ENCODE measurements at places on chromosomes 5 and 9.

GRCh38 chr5:157603333-157604190, 28.0 kb upstream of the ADAM19 start:
- peak; percentile 49 for DNase-seq

GRCh38 chr5:154791535-154791934, 36.4 kb downstream of the LARP1 start:
- no peak for DNase-seq

- DNase-seq = no peak
Measured at GRCh38 chr9:16516891-16517290, 353.6 kb downstream of the BNC2 start.

DNA sequence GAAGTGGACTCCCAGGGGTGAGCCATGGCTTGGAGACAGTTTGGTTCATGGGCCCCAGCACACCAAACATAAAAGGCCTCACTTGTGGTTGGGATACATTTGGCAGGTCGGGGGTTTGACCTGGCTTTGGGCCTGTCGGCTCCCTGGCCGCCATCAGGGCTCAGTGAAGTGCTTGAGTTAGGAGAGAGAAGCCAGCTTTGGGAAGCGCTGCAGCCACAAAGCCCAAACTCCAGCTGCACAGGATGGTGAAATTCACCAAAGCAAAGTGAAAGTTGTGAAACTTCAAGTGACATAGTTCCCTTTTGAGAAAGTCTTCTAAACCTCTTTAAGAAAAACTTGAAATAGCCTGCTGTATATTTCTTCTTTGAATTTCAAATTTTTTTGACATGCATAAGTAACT, 27.5 kb downstream of the SLC46A2 start:
- no peak for DNase-seq

DNA sequence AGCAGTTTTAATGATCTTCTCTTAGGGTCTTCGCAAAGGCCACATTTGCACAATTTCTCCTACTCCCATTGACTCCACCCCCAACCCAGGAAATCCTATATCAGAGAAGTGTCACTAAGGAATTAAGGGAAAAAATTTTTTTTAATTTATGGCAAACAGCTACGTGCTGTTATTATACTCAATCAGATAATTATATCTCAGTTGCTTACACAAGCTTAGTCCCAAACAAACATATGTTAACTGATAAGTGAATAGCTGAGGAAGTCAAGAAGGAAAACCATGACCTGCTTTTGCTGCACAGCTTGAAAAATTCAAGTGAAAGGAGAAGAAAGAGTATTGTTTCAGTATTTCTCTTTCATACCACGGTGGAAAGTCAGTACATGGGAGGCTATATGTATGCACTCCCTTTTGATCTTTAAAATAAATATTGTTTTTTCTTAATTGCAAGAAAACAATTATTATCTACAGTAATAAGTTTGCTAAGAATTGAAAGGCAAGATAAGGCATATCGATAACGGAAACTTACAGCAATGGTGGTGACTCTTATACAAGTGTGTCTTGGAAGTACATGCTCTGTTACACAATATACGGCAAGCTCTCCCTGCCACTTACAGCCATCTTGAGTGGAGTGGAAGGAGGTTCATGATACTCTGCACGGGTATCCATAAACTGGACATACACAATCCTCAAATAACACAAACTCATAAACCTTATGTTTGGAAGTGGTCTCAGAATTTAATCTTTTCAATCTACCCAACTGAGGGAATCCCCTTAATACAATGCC, 167.9 kb upstream of the FREM1 start:
- no peak for DNase-seq

DNA sequence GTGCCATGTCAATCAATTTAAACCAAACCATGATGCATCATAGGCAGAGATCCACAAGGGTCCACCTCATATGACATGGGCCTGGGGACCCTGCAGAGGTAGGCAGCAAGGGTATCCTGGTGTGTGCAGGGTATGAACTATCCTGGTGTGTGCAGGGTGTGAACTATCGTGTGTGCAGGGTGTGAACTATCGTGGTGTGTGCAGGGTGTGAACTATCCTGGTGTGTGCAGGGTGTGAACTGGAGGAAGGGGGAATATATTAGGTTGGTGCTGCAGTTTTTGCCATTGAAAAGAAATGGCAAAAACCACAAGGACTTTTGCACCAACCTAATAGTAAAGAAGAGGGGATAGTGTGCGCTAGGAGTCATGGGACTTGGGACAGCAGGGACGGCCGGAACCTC, 50.0 kb downstream of the MFAP3 start:
- DNase-seq = no peak

DNA sequence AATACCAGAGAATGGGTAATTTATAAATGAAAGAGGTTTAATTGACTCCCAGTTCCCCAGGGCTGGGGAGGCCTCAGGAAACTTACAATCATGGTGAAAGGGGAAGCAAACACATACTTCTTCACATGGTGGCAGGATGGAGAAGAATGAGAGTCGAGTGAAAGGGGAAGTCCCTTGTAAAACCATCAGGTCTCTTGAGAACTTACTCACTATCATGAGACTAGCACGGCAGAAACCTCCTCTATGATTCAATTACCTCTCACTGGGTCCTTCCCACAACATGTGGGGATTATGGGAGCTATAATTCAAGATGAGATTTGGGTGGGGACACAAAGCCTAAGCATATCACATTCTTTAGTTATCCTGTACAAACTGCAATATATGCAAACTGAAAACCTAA, 609.4 kb downstream of the MTRR start:
- DNase-seq = no peak

DNA sequence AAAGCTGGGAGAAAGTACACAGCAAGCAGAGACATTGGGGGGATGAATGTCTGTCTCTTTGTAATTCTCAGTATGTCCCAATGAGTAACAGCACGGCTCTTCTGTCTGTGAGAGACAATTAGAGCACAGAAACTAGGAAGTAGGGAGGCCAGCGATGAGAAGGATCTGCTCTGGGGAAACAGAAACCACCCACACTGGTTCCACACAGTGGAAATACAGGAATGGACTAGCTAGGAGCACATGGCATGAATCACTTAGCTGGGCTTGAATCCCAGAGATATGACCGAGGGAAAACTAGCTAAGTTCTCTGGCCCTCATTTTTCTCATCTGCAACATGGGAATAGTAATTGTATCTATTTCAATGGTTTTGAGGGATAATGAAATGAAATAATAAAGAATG, 895.9 kb downstream of the TLE4 start:
- DNase-seq = no peak

- no peak for DNase-seq
Measured at GRCh38 chr5:84303315-84303714, 81.4 kb downstream of the EDIL3 start.

DNA sequence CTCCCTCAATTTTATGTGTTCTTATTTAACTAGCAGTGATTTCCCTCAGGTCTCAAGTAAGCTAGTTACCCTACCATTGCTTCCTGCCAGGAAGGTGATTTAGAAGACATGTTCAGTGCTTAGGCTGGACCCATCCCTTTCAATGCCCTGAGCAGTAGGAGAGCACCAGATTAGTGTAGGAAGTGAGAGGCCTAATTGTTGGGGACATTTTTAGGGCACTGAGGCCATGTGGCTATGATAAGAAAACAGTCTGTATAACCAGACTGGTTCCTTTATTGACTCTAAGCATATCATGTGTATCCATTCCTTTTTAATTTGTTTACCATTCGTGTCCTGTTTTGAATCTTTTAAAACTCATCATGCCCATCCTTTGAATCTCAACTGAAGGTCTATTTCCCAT, 312.3 kb upstream of the PRR16 start:
- DNase-seq = no peak

GRCh38 chr5:140823475-140823874, 2.1 kb downstream of the PCDHA5 start:
- no peak for DNase-seq

DNA sequence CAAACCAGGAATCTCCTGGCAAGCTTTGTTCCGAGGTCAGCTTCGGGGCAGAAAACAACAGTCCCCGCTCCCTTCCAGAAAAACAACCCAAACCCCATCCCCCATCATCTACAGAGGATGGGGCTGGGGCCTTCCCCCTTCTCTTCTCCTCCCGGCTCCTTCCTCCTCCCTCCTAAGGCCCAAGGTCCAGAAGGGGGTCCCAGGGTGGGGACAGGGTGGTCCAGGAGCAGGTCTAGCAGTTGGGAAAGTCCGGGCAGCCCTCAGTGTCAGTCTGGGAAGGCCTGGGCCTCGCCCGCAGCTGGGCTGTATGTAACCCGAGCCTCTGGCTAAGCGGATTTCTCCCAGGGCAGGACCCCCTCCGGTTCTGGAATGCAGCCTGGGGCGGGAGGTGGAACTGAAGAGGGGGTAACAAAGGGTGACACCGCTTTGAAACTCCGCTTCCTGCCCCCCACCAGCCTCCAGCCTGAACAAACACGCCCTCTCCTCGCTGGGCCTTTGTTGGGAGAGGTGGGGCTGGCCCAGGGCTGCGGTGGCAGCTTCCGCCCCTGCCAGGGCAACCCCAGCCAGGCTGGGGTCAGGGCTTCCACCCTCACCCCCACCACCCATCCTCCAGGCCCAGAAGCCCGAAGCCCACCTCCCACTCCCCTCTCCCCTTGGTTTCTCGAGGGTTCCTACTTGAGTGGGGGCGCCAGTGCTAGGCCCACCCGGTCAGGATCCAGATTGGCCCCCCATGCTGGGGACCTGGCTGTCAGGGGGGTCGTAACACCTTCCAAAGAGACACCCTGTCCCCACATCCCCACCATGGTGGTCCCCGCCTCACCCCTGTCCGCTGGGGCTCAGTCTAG, 63.5 kb downstream of the C9orf50 start:
- DNase-seq = no peak

DNA sequence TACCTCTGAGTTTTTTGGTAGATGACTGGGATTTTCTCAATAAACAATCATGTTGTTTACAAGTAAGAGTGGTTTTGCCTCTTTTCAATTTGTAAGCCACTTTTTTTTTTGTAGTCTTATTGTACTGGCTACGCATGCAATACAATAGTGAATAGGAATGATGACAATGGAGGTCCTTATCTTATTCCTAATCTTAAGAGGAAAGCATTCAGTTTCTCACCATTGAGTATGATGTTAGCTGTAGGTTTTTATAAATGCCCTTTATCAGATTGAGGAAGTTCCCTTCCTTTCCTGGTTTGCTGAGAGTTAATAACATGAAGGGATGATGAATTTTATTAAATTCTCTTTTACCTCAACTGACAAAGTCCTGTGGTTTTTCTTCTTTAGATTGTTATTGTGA, 155.2 kb downstream of the ADAMTSL1 start:
- DNase-seq = no peak

GRCh38 chr9:96448546-96449170, 1.3 kb upstream of the HABP4 start:
- no peak for DNase-seq

- DNase-seq = no peak
Measured at GRCh38 chr9:16475257-16475656, 395.2 kb downstream of the BNC2 start.
